Hematopoietic multipotent progenitor cell (in vitro differentiated cells): ENCODE measurements at places on chromosomes 7 and 10. TPM values are rescaled to one million over a fixed set of nuclear protein-coding genes. Genes with fewer than 3 reads are reported as not detected.

HOXA13 gene
- total RNA-seq: not detected

DNA sequence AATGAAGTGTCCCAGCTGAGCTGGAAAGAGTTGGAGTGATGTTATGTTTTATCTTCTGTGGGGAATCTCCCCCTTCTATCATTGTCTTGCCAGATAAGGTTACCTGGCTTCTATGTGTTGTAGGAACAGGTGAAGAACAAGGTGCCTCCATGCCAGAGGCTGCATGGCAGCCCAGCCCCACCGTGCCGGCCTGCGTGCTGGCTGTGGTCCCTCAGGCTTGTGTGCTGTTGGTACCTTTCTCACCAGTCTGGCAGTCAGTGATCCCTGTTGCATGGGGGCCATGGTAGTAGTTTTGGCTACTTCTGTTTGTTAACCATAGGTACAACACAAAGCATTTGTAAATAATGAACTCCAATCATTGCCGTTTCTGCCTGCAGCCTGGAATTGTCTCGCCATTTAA is 37.9 kb downstream of the CCM2 start:
- no peak for DNase-seq

GRCh38 chr10:13567030-13567429 is 19.7 kb upstream of the PRPF18 start:
- no peak for DNase-seq

DNA sequence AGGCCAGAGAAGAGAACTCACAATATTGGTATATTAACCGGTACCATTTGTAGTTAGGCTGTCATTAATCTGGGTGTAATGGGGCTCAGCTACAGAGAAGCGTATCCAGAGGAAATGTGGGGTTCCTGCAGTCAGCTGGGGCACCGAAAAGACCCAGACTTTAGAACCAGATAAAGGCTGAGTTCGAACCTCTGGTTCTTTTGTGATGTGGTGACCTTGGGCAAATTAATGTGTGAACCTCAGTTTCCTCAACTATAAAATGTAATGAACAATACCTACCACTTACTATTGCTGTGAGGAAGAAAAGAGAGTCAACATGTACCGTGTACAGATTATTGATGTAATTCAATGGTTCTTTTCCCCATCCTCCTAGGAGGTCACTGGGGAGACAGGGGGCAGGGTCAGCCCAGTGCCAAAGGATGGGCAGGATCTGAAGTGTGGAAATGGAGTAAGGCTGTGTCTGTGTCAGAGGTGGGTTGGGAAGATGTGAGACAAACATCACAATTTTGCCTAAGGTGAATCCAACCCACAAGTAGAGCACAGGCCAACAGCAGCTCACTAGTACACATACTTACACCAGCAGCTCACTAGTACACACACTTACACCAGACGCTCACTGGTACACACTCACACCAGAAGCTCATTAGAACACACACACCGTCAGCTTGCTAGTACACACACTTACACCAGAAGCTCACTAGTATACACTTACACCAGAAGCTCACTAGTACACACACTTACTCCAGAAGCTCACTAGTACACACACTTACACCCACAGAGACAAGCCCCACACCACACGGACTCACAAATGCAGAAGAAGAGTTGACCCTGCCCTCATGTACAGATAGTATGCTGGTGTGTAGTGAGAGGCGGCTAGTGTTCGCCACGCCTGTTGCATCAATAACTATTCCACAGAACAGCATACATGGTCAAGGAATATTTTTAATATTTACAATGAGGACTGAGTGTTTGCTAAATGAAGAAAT is 28.0 kb downstream of the PRSS2 start:
- no peak for DNase-seq

- DNase-seq: no peak
Measured at GRCh38 chr7:696812-697551, 29.5 kb upstream of the DNAAF5 start.

DNA sequence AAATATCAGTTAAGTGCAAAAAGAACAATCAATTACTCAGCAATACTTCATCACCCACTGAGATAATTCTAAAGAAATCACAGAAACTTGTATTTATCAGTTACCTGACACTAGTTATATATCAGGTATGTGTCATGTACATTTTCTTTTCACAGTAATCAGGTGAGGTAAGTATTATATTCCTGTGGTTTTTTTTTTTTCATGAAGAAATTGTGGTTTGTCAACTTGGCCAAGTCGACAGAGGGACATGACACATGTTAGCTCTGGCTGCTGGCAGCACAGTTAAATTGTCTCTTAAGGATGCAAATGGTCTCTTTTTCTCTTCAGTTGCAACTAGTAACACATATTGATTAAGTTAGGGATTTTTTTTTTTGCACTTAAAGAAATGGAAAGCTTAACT is 13.7 kb upstream of the GPR141 start:
- DNase-seq: no peak

TRPV5 gene
- under 0.01 TPM for total RNA-seq

DNA sequence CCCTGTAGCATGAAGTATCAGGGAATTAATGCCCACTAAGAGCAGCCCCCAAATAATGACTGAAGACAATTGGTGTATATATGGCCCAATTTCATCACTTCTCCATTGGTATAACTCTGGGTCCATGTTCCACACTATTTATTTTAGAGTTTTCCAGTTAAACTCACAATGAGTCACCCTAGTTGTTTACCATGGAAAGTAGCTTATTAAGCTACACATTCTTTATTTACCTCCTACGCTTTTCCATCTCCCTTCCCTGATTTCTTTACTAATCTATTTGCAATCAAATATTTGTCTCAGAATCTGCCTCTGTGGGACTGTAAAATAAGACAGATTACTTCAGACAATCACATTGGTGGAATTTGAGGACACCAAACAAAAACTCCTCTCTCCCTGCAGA is 655.6 kb downstream of the SORCS1 start:
- no peak for DNase-seq

DNA sequence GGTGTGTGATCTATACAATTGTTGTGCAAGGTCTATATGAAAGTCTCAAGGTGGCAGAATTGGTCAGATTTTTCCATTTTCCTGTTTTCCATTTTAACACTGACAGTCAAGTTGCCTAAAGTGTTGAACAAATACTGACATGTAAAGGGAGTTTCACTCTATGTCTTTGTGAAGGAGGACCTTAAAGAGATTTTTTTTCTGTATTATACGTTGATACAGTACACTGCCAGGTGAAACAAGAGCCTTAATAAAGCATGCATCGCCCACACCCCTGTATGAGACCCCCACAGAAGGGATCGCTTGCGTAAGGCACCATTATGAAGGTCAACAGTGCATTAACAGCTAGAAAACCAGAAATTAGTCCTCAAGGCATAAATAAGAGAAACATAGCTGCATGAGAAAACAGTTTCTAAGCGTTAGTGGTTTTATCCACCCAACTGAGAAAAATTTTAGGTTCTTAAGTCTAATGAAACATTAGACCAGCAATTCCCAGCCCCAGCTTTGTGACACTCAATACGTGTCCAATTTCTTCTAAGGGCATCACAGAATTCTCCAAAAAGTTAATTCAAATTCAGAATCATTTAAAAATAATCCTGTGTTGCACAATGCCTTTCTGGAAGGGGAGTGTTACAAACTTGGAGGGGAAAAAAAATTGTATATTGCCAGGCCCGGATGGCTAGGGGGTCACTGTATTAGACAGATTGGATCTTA is 6.9 kb downstream of the KLF6 start:
- DNase-seq: no peak

DNA sequence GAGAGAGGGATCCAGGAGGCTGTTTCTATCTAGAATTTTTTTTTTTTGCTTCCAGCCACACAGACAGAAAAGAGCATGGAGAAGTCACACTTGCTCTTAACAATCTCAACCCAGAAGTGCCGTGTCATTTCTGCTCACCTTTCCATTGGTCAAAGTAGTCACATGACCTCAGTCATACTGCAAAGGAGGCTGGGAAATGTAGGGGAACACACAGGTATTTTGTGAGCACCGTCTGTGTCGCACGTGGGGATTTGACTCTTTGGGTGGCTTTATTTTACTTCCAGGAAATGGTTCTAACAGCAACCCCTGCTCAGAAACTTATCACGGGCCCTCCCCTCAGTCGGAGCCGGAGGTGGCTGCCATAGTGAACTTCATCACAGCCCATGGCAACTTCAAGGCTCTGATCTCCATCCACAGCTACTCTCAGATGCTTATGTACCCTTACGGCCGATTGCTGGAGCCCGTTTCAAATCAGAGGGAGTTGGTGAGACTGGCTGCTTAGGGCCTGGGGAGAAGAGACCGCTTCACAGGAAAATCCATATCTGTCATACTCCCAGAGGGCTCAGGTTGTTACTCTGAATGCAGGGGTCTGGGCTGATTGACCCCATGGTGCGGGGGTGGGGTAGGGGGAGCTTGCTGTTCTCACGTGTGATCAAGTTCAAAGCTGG is 13.1 kb upstream of the CPA1 start:
- no peak for DNase-seq

DNA sequence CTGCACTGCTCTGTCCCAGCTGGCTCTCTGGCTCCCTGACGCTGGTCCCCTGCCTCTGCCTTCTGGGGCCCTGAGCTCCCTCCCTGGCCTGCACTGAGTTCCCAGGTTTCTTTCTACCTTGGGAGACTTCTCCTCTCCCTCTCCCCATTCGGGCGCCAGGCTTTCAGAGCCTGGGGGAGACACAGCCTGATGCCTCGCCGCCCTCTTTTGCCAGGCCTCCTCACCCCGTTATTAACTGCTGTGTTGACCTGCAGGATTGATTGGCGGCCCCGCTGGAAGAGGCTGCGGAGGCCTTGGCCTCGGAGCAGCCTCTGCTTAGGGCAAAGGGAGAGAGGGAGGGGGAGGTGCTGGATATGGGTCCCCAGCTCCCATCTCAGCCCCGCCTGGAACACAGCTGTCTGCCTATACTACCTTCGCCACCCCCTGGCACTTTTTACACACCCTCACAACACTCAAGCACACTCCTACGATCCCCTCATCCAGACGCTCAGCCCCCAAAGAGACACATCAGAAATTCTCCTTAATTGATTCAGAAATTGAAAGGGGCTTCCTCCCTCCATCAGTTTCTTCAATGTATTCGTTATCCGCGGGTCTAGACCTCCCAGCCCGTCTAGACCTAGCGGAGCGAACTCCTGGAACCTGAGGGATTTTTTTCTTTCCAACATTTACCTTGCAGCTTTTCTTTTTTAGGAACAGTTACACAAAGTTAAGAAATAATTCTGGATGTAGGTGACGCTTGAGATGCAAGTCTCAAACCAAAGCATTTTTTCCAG is 7.1 kb upstream of the PAX2 start:
- DNase-seq: no peak

- no peak for DNase-seq
Measured at GRCh38 chr10:32377458-32378259, 30.7 kb upstream of the EPC1 start.

GRCh38 chr7:140358412-140359051 is 39.8 kb downstream of the SLC37A3 start:
- DNase-seq: no peak

NODAL gene
- total RNA-seq: not detected

SCART1 gene
- total RNA-seq: 3.2 TPM

GPR15LG gene
- total RNA-seq: not detected

SLC16A12 gene
- total RNA-seq: not detected

TAS2R5 gene
- 1.9 TPM for total RNA-seq

GRCh38 chr7:32037650-32038198 is 32.5 kb downstream of the PDE1C start:
- DNase-seq: no peak

GRCh38 chr7:117069379-117069778 is 116.1 kb downstream of the ST7 start:
- DNase-seq: no peak

RBP4 gene
- total RNA-seq: not detected

DNA sequence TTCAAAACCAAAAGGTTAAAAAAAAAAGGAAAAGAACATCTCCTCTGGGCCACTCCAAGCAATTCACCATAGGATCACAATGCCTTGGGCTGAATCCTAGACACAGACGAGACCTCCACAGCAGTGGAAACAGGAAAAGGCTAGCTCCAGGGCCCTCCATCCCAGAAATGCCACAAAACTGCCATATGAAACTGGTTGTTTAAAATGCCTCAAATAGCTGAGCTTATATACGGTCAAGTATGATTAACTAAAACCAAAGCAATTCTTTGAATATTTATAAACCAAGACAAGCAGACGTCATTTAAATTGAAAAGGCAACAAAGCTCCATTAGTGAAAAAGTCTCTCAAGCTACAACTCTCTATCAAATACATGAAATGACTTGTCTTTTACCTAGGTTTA is 63.1 kb downstream of the DOCK4 start:
- no peak for DNase-seq

HOXA7 gene
- total RNA-seq: 13.2 TPM

DNA sequence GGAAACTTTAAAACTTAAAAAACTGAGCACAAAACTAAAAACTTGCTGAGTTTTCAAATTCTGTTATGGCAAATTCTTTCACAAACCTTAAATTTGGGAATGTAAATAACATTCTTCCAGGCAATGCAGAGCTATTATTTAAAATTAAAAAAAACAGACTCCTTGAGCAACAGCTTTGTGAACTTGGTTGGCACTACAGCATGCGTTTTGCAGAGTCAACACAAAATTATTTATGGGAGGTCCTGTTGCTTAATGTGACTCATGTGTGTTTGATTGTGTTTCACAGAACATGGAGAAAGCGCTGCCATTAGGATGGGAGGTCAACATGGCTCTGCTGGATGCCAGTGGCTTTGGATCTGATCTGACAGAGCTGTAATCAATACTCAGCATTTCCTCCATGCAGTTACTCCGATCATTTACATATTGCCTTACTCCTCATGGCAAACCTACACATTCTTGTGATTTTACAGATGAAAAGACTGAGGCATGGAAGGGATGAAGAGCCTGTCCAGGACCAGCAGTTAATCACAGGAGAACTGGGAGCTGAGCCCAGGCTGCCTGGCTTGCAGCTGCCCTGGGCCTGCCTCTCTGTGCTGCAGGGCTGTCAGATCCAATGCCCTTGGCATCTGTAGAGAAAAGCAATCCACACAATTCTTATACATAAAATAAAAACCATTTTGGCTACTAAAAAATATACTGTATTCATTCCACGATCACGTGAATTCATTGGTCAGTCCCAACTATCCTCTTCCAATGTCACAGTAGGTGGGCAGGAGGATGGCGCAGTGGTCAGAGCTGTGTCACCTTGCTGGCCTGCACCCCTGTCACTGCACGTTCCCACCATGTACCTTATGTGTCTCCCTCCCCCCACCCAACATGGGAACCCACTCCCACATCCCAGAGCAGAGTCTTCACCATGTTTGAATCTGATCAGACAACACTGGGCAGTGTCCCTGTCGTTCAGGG is 200.9 kb downstream of the CXCL12 start:
- DNase-seq: no peak

DNA sequence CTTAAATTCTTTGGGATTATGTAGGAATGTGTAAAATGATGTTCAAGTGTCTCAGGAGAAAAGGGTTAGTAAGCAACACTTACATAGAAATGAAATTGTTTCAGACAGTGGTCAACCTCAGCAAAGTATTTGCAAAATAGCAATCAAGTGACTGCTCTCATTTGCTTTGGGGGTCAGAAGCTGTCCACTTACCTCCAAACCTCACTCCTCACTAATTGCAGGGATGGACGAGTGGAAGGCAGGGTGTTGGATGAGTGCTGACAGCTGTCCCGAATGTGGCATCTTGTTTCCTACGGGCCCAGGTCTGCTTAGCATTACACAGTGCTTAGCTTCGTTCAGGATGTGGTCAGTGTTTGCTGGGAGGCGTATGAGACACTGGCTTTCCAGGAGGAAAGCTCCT is 437.0 kb downstream of the SUGCT start:
- DNase-seq: no peak
